Fibroblast of skin of abdomen (primary cell): ENCODE measurements at places on chromosomes 7 and 10.

GRCh38 chr7:157339777-157340677, 3.2 kb downstream of the DNAJB6 start:
- peak; percentile 70 for DNase-seq

- no peak for DNase-seq
Measured at GRCh38 chr7:73438547-73439409, 5.2 kb downstream of the FZD9 start.

DNA sequence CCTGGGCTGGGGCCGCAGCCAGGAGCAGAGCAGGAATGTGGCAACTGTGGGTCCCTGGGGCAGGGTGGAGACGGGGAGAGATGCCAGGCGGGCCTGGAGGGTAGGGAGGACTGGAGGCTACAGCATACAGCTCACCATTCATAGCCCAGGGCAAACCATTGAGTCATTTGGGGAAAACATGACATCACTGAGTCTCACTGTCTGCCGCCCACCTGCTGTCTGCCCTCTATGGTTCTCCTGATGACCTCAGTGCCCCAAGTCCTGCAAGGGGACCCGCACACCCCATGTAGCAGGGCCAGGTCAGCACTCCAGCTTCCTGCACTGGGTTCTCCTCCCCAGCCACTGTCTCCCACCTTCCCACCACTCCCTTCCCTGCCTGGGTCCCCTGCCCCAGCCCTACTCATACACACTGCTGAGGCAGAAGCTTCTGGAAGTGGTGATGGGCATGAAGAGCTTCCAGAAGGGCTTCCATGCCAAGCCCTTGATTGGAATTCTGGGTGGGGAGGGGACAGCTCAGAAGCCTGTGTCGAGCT, 10.4 kb downstream of the CHST3 start:
- peak; percentile 41 for DNase-seq

DNA sequence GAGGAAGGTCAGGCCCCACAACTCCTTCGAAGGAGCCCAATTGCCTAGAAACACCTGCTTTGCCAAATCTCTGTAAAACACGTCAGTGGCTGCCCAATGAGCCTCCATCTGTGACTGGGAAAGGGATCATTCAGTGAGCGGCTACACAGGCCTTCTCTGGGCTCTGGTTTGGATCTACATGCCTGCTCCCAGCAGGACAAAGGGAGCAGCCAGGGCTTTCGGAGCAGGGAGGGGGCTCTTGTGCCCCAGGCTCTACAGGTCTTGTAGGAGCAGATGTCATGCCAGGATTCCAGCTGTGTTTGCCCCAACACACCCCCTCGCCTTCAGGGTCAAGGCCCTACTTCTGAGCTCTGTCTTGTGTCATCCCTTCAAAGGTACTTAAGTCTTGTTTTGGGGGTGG, 73.5 kb downstream of the CLEC2L start:
- DNase-seq = no peak

GRCh38 chr10:31739146-31739545, 189.5 kb downstream of the ARHGAP12 start:
- no peak for DNase-seq

- no peak for DNase-seq
Measured at GRCh38 chr10:47286591-47287315, 13.2 kb upstream of the GDF10 start.

DNA sequence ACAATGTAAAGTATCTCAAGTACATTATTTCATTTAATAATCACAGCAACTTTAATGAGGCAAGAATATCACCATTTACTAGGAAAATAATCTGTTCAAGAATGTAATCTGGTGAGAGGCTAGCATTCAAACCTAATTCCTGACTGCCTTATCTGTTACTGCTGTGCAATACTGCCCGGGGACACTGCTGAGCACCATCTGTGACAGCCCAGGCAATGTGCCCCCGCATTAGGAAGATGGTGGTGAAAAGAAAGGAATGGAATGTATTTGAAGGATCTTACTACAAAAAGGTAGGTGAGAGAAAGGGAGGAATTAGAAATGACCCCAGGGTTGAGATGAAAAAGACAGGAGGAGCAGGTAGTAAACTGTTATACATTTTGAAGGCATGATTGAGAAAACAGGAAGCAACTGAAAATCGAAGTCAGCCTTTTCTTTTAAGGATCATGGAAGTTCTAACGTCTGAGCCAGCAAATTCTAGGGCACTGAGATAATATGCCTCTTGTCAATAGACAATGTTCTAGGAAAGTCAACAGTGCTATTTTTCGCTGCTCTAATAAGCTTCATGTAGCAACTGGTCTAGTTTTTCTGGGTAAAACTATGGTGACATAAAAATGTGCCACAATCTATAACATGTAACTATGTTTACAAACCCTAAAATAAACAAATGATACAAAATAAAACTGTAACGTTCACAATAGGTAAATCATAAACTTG, 90.4 kb downstream of the ETV1 start:
- DNase-seq = no peak
